ENCODE measurements at places on chromosomes 4 and X.

DNA sequence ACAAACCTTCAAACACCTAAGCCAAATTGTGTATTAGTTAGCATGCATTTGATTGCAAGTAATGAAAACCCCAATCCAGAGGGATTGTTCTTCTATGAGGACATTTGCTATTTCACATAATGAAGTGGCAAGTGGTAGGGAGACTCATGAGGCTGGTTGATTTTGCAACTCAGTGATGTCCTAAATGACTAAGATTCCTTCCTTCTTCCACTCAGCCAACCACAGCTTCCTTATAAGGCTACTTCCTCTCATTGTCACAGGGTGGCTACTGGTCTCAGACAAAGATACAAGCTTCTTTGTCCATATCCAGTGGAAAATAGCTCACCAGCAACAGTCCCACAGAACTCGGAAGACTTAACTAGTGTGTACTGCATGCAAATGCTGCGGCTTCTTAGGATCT lies 5.3 kb upstream of the OTC start:
- DNase-seq: peak; percentile 34

DNA sequence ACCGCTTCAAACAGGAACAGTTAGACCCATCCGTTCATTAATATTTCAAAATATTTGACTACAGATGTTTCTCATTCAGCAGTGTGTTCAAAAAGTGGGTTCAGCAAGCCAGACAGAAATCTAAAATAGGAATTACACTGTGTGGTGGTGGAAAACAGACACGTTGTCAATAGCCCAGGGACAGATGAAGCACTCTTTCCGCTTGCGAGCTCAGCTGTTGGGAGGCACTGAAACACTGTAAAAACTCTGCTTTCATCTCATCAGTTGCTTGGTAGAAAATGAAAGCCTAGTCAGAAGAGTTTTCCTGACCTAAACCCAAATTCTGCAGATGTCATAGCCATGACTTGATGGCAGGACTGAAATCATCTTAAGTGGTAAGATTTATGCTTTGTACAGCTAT lies 38.5 kb downstream of the LRP2BP start:
- no peak for DNase-seq

GRCh38 chrX:48705871-48706270 lies 9.3 kb downstream of the SUV39H1 start:
- DNase-seq: no peak

GRCh38 chr4:88900432-88900831 lies 156.6 kb downstream of the FAM13A start:
- DNase-seq: peak; percentile 38

- DNase-seq: no peak
These were observed 359.6 kb downstream of the IL1RAPL1 start for GRCh38 chrX:28946846-28947245.

GRCh38 chr4:41757521-41758156 lies 9.1 kb upstream of the PHOX2B start:
- no peak for DNase-seq
